Fibroblast of skin of left quadriceps (primary cell): ENCODE measurements at places on chromosomes 13 and 19.
A peak's percentile ranks its signal among the peaks of the same experiment; 100 is the strongest.

- DNase-seq: peak; percentile 80
These were observed 76.6 kb downstream of the TNFSF11 start for GRCh38 chr13:42650506-42650905.

- DNase-seq: no peak
These were observed 545.4 kb downstream of the SUCLA2 start for GRCh38 chr13:47455626-47456025.

DNA sequence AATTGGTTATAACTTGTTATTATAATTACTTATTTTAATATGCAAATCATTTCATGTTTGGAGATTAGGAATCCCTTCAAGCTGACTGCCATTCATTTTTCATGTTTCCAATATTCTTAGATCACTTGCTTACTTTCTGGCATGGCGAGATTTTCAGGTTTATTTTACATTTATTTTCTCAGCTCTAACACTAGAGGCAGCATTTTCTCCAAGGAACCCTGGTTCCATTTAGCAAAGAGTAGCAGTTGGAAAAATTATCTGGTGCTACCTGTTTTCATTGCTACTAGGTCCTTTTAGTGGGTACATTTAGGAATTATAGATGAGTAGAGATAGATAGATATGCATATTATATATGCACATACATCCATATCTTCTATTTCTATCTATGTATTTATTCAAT, 90.9 kb upstream of the TRPC4 start:
- DNase-seq: no peak

GRCh38 chr19:46579361-46579879, 21.7 kb upstream of the CALM3 start:
- no peak for DNase-seq

- DNase-seq: no peak
These were observed 280.0 kb upstream of the SOX21 start for GRCh38 chr13:94992036-94992960.

DNA sequence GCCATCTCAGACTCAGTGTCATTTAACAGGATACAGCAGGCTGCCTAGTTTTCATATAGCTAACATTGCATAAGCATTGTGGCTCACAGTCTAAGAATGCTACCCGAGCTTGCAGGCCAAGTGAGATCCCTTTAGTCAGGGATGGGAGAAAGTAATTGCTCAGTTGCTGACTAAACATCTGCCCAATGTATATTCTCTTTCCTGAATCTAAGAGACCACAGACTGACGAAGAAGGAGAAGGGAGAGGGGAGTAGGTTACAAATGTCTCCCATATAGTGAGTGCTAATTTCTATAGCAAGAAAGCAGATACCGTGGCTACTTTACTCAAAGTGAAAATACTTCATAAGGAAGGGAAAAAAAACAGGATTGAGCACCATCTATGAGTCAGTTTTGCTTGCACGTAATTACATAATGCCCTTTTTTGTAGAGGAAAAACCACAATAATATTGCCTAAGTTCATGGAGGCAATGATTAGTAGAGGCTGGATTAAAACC, 453.9 kb downstream of the COG6 start:
- DNase-seq: peak; percentile 87

GRCh38 chr13:46352805-46353204, 34.2 kb downstream of the RUBCNL start:
- no peak for DNase-seq

- DNase-seq: no peak
These were observed 211.7 kb downstream of the DCT start for GRCh38 chr13:94267581-94268366.

DNA sequence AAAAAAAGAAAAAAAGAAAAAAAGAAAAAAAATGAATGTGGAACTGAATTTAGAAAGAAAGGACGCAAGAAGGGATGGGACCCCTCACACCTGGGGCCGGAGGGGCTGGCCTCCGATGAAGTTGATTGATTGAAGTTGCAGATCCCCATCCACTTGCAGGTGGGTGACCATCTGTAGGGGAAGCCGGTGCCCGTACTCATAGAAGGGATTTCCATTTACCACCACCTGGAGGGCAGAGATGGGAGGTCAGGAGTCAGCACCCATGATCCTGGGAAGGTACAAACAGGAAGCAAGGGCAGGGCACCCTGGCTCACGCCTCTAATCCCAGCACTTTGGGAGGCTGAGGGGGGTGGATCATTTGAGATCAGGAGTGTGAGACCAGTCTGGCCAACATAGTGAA, 6.4 kb downstream of the LGALS4 start:
- no peak for DNase-seq

DNA sequence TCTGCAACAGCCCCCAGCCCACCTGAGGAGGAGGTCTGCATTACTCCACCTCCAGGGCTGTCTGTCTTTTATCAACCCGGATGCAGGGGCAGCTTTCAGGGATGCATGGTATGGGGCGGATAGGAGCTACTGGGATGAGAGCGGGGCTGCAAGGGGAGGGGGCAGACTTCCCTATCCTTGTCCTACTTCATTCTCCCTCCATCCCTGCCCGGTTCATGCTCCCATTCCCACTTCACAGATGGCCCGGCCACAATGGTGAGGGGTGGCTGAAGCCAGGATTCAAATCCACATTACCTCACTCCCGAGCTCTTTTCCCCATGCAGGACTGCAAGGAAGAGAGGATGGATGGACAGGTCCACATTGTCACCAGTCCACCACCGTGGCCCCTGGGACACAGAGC, 40.5 kb upstream of the VSTM2B start:
- no peak for DNase-seq

- DNase-seq: no peak
These were observed 64.9 kb upstream of the MED4 start for GRCh38 chr13:48159826-48160225.

- no peak for DNase-seq
These were observed 7.7 kb downstream of the YIPF2 start for GRCh38 chr19:10920781-10921180.

GRCh38 chr13:48654511-48654910, 782 bp downstream of the CYSLTR2 start:
- DNase-seq: no peak

DNA sequence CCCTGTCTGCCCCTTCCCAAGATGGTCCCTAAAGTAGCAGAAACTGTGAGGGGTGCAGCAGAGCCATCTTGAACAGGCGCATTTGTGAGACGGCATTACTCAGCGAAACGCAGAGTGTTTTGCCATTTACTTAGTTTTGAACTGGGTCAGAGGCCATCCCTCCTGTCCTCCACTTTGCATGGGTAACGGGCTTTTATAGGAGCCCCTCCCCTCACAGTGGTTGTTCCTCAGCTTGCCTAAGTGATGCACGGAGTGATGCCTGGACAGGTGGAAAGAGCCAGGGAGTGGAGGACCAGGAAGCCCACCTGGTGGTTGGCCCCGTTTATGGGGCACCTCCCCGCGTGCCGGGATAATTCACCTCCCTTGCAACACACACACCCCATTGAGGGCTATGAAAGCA, 68.0 kb upstream of the C1QTNF9 start:
- DNase-seq: no peak

DNA sequence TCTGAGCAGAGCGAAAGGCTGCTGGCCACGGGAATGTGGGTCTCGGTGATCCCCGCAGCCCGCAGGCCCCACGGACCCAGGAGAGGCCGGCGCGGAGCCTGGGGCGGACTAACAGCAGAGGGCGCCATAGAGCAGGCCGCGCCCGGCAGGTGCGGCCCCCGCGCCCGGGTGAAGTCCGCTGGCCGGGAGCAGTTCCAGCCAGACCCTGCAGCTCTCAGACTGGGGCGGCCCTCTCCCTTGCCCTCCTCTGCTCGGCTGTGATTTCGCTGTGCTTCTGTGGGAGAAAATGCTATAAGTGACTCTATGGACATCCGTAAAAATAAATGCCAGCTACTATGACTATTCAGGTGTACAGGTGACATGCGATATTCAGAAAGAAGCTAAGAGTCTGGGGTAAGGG, 37.7 kb downstream of the GSX1 start:
- no peak for DNase-seq

DNA sequence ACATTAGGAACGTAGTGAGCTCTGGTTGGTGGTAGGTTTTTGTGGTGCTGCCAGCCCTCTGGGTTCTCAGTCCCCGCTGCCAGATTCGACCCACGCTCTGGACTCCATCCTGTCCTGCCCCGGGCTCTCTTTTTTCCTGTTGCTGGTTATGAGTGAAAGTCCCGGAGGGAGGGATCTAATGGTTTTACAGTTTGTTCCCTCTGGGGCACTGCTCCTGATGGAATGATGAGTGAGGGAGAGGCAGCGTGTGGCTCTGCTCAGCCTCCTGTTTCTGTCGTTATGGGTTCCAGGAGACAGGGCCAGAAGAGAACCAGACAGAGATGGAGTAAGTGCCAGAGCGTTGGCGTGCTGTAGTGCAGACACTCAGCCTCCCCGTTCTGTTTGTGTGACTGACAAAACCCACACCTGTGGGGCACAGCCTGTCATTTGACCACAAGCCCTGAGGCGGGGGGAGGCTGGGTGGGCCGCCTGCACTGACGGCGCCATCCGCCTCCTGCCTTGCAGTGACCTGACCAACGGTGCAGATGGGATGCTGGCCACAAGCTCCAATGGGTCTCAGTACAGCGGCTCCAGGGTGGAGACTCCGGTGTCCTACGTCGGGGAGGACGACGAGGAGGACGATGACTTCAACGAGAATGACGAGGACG, 18.3 kb downstream of the ATP4B start:
- DNase-seq: no peak

- peak; percentile 58 for DNase-seq
These were observed 2301.2 kb downstream of the PCDH9 start for GRCh38 chr13:64928696-64929499.

- DNase-seq: no peak
These were observed at the start of gene SELENOV for GRCh38 chr19:39514840-39515550. SELENOV (plus strand) TSS chr19:39515139; CDS start chr19:39515213, 74 bp downstream.

DNA sequence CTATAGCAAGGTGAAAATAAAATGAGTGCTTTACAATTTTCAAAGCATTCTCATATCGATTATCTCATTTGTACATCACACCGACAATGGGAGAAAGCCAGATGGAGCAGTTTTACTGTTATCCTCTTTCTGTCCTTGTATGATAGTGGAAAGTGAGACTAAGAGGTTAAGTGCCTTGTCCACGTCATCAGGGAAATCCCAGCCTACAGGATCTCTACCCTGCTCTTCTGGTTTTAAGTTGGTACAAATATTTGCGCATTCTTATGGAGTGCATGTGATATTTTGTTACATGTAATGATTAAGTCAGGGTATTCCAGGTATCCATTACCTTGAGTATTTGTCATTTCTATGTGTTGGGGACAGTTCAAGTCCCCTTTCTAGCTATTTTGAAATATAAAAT, 12.4 kb upstream of the ENOX1 start:
- no peak for DNase-seq

DNA sequence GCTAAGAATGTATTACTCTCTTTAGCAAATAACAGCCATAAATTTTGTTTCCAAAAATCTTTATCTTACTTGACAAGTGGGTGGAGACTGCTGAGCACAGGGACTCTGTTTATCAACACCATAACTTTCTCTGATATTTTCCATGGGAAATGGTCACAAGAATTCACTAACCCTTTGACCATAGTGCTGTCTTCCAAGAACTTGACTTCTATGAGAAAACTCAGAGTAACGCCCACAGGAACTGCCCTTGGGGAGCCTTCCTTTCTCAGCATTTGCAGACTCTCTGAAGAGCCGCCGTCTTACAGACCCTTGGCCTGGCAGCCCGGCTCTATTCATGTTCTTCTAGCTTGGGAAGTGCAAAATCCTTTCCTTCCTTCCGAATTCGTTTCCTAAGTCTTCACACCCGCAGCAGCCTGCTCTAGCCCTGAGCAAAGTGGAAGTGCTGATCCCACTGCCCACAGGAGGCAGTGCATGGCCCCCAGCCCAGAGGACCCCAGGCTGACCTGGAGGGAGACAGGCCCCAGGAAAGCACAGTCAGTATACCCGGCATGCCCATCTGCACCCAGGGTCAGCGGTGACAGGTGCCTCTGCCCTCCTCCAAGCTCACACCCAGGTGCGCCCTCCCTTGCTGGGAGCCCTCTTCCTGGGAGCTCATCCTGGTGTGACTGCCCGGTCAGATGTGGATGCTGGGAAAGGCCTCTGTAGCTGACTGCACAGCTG, 10.2 kb downstream of the GAS6 start:
- no peak for DNase-seq

- DNase-seq: no peak
These were observed 287 bp upstream of the ZSCAN22 start for GRCh38 chr19:58326501-58326913.

- no peak for DNase-seq
These were observed 23.2 kb downstream of the PDX1 start for GRCh38 chr13:27942972-27943371.

DNA sequence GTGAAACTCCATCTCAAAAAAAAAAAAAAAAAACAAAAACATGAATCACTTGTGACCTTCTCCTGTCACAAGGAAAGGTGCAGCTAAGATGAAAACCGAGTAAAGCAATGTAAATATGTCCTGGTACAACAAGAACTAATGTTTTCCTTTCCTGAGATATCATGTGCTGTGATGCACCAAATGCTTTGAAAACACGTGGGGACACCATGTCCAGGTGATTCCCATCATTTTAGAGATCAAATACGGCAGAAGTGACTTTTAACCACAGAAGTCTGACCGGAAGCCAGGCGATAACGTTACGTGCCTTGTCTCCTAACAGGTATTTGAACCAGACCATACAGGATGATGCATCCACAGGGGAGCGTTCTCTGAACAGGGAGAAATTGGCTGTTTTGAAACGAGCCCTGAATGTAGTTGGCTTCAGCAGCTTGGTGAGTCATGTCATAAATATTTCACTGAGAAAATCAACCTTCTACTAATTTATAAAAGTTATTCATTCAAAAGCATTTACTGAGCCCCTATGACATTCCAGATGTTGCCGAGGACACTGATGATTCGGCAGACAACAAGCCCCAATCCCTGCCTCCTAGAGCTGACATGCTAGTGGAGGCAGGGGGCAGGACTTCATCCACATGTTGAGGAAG, 328.1 kb downstream of the MYO16 start:
- DNase-seq: peak; percentile 85

DNA sequence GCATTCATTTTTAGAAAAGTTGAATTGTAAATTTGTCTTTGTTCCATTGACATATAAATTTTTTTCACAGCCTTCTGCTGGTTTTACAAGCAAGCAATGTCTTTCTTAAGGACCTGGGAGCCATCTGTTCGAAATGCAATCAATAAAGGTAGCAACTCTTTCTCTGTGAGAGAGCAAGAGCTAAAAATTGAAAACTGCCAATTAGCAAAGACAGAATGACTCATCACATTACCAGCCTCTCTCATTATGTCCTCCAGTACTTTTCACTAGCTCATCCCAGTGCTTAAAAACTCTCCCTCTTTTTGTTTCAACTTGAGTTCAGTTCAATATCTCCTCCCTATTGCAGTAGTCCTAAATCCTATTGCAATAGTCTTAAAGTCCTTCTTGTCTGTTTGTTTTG, 760.7 kb upstream of the SLITRK6 start:
- DNase-seq: no peak

- DNase-seq: no peak
These were observed 825 bp upstream of the YIF1B start for GRCh38 chr19:38316477-38317067.

DNA sequence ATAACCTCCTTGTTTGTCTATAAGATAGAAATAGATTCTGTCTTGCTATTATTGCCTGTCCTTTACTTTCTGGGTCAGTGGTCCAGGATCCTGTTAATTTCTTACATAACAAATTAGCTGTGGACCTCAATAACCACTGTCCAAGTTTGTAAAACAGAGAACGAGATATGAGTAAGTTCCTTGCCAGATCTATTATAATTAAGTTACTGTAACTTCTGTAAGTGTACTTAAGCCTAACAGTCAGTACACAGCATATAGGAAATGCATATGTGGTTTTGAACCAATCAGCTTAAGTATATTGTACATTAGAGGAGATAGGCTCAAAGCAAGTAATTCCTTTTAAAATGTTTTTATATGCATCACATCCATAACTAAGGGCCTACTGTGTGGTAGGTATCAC, 34.9 kb downstream of the HTR2A start:
- DNase-seq: no peak

- no peak for DNase-seq
These were observed 205.9 kb upstream of the MIR17HG start for GRCh38 chr13:91141543-91142061.
